ENCODE measurements at places on chromosomes 11 and 22.
A peak's percentile ranks its signal among the peaks of the same experiment; 100 is the strongest.

DNA sequence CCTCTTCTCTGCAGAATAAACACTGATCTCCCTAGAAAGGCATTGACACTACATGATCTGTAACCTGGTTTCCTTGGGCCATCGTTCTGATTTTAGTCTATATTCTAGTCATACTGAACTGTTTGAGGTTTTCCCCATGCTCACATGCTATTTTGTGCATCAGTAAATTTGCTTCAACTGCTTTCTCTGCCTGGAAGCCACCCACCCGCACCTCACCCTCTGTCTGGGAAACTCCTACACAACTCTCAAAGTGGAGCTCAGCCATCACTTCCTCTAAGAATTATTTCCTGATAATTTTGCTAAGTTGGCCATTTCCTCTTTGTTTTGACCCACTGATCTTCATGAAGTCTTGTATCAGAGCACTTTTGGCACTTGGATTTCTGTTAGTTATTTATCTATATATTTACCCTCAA is 36.1 kb downstream of the MMP20 start:
- no peak for DNase-seq

- no peak for DNase-seq
These were observed 5.4 kb downstream of the TMPRSS13 start for GRCh38 chr11:117923773-117924172.

DNA sequence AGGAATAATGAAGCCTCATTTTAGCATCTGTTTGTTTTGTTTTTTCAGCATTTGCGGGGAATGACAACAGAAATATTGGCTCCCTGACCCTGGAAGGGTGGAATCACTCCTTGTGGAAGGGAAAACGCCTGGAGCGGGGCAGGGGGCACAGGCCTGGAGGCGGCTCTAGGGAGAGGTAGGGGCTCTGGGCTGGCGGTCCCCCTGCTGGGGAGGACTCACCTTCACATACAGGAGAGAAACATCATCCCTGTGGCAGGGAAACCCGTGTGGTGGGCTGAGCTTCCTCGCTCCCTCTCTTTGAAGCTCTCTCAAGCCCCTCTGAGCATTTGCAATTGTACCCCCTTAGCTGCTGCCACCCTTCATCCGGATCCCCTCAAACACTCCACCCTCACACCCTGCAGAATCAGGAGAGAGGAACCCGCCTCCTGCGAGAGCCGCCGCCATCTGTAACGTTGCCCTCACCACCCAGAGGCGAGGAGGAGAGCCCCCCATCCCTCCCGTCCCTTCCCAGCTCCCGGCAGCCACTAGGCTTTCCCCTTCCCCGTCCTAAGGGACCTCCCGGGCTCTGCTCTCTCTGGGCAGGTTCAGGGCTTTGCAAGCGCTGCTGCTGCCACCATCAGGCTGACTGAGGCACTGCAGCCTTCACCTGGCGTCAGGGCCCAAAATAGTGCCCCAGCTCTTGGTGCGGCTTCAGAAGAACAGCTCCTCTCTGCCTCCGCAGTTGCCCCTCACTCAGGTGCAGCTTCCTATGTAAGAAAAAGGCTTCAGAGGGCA is 10.4 kb downstream of the KIRREL3 start:
- peak; percentile 45 for DNase-seq

DNA sequence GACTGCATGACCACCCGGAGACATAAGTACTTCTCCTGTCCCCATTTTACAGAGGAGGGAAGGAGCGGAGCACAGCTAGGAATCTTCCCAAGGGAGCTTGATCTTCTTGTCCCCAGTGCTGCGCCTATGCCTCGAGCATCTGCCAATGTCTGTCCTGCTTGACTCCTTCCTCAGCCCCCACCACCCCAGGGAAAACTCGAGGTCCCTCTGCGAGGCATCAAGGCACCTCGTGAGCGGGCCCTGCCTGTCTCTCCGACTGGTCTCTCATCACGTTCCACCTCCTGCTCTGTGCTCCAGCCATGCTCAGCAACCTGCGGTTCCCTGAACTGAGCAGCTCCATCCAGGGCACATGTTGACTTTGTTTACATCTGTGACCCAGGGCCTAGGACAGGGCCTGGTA is 2.5 kb downstream of the NCF4 start:
- DNase-seq = no peak

GRCh38 chr22:30873661-30874060 is 94.9 kb downstream of the MORC2 start:
- DNase-seq = no peak

- DNase-seq = no peak
These were observed 25.9 kb downstream of the ALG9 start for GRCh38 chr11:111845276-111846028.

DNA sequence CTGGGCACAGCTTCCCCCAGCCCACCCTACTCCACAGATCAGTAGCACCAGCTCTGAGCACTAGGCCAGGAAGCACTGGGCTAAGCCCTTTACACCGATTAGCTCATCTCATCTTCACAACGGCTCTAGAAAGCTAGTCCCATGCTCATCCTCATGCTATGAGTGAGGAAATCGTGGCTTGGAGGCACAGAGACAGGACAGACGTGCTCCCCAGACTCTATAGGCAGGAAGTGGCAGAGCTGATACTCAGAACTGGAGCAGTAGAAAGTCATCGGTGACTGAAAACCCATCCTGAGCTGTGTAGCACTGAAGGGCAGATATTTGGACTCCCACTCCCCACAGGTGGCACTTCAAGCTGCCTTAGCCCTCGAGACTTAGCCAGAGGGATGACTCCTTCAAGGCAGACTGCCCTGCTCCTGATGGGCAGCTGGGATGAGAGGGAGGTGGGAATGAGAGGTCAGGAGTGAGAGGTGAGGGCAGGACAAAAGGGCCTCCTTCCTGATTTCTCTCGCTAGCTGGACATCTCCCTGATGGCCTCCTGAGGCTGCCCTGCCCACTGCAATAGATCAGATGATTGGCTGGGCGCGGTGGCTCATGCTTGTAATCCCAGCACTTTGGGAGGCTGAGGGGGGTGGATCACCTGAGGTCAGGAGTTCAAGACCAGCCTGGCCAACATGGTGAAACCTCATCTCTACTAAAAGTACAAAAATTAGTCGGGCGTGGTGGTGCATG is 9.7 kb downstream of the CD5 start:
- peak; percentile 80 for DNase-seq

DNA sequence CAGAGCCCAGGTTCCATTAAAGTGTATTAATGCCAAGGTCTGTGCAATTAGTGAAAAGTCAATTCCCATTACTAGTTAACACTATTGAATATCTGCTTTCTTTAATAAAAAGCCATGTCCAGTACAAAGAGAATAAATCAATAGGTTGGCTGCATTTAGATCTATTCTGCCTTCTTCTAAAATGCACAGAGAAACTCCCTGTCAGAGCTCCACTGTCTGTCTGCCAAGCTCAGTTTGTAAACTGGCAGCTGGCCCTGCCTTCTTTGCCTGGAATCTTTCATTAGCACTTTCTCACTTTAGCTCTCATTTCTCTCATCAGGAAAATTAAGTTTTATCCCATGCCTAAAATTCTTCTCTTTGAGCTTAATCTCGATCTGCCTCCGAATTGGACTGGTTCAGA is 35.6 kb downstream of the ARL14EP start:
- DNase-seq = no peak
